ENCODE measurements at places on chromosomes 11 and 22. TPM values are rescaled to one million over a fixed set of nuclear protein-coding genes. Genes with fewer than 3 reads are reported as not detected.

DNA sequence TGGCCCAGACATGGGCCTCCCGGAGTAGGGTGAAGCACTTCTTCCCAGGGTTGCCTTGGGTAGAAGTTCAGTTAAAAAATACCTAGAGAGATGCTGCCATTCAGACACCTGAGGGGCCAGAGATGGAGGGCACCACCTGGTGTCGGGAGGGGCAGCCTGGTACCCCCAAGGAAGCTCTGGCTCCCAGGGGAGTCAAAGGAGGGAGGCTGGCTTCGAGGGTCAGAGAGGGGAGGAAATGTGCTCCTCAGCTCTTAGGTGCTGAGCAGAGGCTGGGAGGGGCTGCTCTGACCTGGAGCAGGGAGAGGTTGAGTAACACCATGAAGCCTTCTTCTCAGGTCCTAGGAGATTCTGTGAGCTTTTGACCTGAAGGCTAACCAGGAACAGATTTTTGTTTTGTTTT, 1.1 kb downstream of the USP35 start:
- DNase-seq: no peak

- DNase-seq: no peak
Measured at GRCh38 chr11:111945198-111945597, 8.1 kb downstream of the DIXDC1 start.

Gene C11orf16
- polyA plus RNA-seq: 1.7 TPM

Gene APIP
- polyA plus RNA-seq: 58.4 TPM

Gene TIMP3
- 131 TPM for polyA plus RNA-seq

DNA sequence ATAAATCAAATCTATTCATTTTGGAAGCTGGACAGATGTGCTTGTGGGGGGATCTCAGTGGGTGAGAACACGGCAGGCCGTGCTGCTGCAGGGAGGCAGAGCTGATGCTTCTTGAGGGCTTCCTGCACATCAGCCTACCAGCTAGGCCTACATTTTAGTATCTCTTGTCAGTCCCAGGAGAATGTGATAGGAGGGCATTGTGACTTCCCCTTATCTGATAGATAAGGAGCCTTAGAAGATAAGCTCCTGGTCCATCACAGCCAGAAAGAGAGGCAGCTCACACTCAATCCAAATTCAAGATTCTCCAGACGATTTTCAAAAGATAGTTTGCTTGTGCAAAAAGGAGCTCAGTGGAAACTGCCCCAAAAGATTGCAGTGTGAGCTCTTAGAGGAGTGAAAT, 89.0 kb downstream of the SHANK2 start:
- no peak for DNase-seq

GRCh38 chr11:95088946-95089619, 563 bp upstream of the ENDOD1 start:
- DNase-seq: no peak

Gene CRYBB2
- 1.1 TPM for polyA plus RNA-seq

GRCh38 chr22:50170453-50171318, at the start of gene PANX2:
Gene PANX2 (plus strand): TSS chr22:50170731. CDS start chr22:50170731, 0 bp downstream.
- DNase-seq: no peak

Data from right lung (tissue), 10 donors.